ENCODE measurements at places on chromosomes 6 and 20.

- no peak for DNase-seq
Measured at GRCh38 chr20:47319517-47320252, 36.8 kb downstream of the ZMYND8 start.

DNA sequence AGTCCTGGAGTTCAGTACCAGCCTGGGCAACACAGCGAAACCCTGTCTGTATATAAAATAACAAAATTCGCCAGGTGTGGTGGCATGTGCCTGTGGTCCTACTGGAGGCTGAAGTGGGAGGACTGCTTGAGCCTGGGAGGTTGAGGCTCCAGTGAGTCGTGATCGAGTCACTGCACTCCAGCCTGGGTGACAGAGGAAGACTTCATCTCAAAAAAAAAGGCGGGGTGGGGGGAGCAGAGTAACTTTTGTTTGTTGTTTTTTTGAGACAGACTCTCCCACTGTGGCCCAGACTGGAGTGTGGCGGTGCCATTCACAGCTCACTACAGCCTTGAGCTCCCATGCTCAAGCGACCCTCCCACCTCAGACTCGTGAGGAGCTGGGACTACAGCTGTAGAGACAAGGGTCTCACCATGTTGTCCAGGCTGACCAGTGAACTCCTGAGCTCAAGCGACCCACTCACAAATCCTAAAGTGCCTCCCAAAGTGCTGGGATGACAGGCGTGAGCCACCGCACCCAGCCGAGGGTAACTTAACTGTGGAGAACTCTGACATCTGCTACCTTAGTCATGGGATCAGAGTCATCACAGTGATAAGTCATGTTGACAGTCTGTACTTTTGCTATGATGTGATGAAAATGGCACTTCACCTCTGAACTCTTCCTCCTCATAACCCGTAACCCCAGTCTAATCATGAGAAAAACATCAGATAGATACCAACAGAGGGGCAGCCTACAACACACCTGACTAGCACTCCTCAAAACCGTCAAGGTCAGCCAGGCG lies 16.5 kb downstream of the PEDS1 start:
- no peak for DNase-seq

- no peak for DNase-seq
Measured at GRCh38 chr6:144644776-144645175, 359.6 kb downstream of the UTRN start.

DNA sequence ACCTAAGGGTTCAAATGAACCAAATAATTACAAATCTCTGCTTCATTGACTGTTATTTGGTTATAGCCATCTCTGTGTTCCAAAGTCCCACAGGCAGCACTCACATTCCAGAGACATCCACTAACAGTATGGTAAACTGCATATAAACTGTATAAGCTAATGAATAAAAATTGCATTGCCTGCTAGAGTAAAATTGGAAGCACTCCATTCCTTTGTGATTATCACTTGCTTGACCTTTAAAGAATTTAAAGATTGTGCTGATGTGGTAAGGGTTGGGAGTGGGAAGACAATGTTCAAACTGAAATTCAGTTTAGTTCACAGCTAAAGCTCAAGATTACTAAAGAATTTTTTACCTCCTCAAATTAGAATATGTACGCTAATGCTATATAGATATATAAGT lies 31.0 kb upstream of the OSTM1 start:
- no peak for DNase-seq

DNA sequence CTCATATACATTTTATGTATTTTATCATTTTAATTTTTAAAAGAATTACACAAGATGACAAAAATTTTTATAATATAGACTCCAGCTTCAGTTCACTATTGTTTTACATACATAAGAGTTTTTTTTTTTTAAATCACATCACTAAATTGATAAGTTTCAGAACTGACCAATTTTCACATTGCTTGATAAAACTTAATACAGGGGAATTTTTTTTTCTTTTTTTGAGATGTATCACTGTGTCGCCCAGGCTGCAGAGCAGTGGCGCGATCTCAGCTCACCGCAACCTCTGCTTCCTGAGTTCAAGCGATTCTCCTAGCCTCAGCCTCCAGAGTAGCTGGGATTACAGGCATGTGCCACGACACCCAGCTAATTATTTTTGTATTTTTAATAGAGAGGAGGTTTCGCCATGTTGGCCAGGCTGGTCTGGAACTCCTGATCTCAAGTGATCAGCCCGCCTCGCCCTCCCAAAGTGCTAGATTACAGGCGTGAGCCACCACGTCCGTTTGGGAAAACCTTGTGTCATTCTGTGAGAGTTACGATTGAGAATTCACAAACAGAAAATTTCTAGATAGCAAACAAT lies 36.6 kb upstream of the BTN3A2 start:
- DNase-seq = no peak

- no peak for DNase-seq
Measured at GRCh38 chr6:150072201-150072600, 3.3 kb upstream of the ULBP3 start.

DNA sequence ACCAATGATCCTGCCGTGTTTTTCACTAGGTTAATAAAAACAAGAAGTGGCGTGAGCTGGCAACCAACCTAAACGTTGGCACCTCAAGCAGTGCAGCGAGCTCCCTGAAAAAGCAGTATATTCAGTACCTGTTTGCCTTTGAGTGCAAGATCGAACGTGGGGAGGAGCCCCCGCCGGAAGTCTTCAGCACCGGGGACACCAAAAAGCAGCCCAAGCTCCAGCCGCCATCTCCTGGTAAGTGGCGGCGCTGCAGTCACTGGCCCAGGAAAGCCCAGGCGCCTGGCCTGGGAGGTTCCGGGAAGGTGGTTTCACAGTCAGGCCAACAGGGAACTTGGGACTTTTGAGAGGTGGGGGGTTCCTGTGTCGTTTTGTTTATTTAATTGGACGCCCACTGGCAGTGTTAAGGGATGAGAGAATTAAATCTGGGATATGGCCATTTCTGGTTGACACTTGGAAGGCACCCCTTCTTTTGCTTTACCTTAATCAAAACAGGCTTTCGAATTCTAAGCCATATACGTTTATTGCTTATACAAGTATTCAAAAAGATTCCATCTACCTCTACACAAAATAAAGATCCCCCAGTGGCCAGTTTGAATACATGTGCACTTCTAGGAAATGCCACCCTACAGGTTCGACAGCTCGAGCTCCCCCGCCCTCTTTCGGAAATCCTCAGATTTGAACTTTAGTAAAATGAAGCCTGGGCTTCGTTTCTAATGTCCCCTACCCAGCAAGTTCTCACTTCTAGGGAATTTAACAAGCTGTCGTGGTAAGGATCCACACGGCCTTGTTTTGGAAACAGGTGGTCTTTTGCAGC lies 138.9 kb downstream of the TMEM242 start:
- peak; percentile 21 for DNase-seq

GRCh38 chr6:89489078-89489477 lies 56.1 kb downstream of the ANKRD6 start:
- no peak for DNase-seq

GRCh38 chr6:83860782-83861495 lies 1.4 kb downstream of the CYB5R4 start:
- DNase-seq = no peak

GRCh38 chr20:13648291-13649228 lies 9.8 kb upstream of the TASP1 start:
- DNase-seq = no peak

DNA sequence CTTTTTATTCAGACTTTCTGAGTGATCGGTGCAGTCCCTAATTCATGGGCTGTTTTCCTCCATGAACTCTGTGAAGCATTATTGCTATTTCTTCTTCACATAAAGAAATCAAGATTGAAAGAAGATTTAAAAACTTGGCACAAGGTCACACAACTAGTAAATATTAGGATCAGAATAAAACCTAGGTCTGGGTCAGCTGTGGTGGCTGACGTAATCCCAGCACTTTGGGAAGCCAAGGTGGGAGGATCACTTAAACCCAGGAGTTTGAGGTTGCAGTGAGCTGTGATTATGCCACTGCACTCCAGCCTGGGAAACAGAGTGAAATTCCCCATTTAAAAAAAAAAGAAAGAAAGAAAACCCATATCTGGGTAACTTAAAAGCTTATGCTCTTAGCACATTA lies 1.4 kb downstream of the ZSCAN9 start:
- DNase-seq = no peak

DNA sequence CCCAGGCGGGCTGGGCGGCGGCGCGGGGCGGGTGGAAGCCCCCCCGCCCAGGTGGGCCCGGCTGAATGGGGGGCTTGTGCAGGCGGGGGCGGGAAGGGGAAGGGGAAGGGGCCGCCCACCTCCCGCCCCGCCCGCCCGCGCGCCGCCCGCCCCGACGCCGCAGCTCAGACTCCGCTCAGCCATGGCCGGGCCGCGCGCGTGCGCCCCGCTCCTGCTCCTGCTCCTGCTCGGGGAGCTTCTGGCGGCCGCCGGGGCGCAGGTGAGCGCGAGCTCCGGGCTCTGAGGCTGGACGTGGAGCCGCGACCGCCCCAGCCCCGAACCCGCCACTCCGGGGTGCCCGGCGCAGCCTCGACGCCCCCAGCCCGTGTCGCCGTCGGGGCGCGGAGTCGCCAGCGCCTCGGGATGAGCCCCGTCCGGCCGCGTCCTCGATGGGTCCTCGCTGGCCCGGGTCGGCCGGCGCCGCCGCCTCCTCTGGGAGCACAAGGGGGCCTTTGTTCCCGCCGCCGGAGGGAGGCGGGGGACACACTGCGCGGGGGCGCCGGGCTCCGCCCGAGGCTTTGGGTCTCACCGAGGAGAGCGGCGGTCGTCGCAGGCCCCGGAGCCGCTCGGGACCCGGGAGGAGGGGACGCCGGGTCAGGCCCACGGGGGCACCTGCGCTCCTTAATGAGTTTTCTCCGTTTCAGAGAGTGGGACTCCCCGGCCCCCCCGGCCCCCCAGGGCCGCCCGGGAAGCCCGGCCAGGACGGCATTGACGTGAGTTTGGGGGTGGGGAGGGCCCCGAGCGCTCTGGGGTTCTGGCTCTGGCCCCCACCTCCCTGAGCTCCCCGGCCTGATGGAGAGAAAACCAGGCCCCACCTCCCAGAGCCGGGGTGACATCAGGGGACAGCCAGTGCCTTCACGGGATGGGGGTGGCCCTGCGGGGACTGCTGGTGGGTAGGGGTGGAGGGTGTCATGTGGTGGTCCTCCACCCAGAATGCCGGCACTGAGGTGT lies at the start of gene COL9A3:
Gene COL9A3 (plus strand): TSS at position 167 of the 990 bp plus-strand sequence. CDS start 15 bp downstream, at position 182.
- DNase-seq = no peak

DNA sequence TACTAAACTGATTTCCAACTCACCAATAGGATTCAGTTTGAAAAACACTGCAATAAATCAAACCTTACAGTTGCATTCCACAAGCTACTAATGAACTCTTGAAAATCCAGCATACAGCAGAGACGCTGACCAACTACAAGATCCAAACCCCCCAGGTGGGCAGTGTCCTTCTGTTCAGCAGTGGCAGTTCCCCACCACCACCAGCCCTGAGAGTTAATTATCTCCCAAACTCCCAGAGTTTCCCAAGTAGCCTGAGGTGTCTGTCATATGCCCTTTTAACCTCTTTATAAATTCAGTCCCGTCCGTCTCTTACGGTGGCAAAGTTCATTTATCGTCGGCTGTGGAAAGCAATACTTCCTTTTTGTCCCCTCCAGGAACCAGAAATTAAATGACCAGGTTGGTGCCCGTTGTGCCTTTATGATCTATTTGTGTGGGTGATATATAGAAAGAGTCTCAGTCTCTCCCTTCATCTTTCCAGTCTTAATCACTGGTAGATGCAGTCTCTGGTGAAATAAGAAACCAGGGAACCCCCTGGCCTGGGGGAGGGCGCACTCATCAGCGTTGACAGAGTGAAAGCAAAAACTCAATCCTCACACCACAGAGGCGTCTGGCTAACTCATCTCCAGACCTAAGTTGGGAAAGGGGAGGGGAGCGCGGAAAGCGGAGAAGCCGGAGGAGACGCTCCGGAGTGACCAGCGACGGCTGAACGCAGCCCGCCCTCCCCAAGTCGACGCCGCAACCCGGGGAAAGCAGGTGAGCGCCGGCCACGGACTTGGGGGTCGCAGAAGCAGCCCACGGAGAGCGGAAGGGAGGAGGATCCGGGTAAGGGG lies 717 bp downstream of the MRPL14 start:
- DNase-seq = peak; percentile 69

DNA sequence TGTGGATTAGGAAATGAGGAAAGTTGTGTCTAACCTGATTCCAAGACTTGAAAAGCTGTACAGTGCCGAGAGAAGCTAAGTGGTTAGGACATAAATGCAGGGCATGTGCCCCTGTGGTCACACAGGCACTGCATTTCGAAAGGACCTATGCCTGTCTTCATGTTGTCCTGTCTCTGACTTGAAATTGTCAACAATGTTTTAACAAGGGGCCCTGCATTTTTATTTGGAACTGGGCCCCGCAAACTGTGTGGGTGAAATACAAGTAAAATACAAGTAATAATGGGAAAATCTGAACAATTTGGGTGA lies 38.8 kb downstream of the MRS2 start:
- no peak for DNase-seq

- DNase-seq = peak; percentile 15
Measured at GRCh38 chr6:33905071-33905609, 101.3 kb upstream of the MLN start.

DNA sequence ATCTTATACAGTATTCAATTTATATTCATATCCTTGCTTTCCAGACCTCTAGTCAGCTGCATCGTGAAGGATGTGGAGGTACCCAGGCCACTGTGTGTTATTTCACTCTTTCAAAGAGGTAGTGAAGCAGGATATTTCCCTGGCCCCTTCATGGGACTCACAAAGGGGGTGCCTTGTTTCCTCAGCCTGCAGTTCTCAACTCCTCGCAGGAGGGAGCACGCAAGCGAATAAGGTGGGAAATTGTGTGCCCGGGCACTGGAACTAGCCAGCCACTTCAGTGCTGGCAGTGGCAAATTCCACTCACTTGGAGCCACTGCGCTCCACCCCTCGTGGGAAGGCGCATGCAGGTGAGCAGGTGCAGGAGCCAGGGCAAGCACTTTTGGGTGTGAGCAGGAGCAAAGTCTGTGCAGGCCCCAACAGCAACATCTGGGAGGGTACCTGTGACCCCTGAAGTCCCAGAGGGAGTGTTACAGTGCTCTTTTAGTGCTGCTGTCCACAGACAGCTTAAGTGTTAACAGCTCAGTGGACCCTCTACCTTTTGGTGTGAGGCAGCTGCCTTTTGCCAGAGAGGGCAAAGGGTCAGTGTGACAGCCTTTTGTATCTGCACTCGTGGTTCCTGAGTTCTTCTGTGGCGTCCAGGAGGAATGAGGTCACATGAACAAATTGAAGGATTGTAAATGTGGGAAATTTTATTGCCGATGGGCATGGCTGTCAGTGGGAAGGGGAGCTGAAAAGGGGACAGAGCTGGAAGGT lies 49.4 kb upstream of the FAM135A start:
- DNase-seq = no peak

DNA sequence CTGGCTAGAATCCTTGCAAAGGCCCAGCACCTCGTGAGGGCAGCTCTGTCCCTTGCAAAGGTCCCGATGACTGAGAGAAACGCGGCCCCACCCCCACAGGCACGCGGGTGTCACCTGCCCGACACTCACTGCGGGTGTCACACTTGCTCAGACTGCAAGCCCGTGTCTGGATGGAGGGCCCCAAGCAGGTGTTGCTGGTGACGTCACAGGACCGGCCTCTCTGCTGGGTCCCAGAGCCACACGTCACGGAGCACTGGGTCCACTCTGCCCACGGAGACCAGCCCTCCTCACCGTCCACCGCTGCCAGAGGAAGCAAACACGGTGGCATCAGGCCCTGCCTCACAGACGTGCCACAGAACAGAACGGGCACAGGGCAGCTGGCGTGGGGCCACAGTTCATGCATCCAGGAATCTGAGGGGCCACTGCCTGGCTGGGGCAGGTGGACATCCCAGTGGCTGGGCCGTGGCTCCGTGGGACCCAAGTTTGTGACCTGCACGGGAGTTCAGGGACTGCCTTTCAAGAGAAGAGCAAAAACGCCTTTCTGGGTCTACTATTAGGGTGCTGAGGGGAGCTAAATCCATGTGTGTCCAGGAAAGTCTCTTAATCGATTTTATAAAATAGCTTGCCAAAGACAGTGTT lies 16.0 kb downstream of the THBS2 start:
- DNase-seq = no peak

GRCh38 chr6:684831-685636 lies 7.9 kb downstream of the EXOC2 start:
- peak; percentile 38 for DNase-seq

Measured in activated CD4-positive, alpha-beta T cell treated with anti-CD3 and anti-CD28 coated beads, Interleukin-2, amount 50 U/mL, for 24 hours (primary cell).